Smooth muscle cell of bladder (primary cell): ENCODE measurements at places on chromosomes 1 and 21. TPM values are rescaled to one million over a fixed set of nuclear protein-coding genes. Genes with fewer than 3 reads are reported as not detected.

Gene ACP6
- total RNA-seq: 3.4 and 3.7 TPM in 2 replicates

Gene SLC44A5
- total RNA-seq: 0.09 and 0.14 TPM in 2 replicates

Gene TFAP2E
- total RNA-seq: under 0.01 and 0.18 TPM in 2 replicates

Gene FAAP20
- 18.3 and 19.1 TPM in 2 replicates for total RNA-seq

Gene LAMC2
- 8.5 and 12.5 TPM in 2 replicates for total RNA-seq

Gene PDE9A
- total RNA-seq: 3.5 and 6.0 TPM in 2 replicates

Gene SLC50A1
- total RNA-seq: 35.4 and 37.4 TPM in 2 replicates
